ENCODE measurements at places on chromosomes 4 and X.

GRCh38 chr4:44415251-44415650, 33.4 kb downstream of the KCTD8 start:
- no peak for DNase-seq

GRCh38 chrX:2766906-2767305, 15.1 kb downstream of the XG start:
- DNase-seq = peak; percentile 15

GRCh38 chr4:55125087-55125721, at the start of gene KDR:
TSS of gene KDR (minus strand) at chr4:55125595. CDS start at chr4:55125293, 302 bp downstream.
- peak; percentile 46 for DNase-seq

GRCh38 chr4:69896530-69897116, 34.2 kb upstream of the CSN1S1 start:
- peak; percentile 11 for DNase-seq

- DNase-seq = peak; percentile 61
Observed at GRCh38 chrX:40245488-40246071, 147.8 kb upstream of the BCOR start.

- no peak for DNase-seq
Observed at GRCh38 chrX:101749436-101749835, 89.8 kb upstream of the ARMCX2 start.

GRCh38 chr4:62006108-62006507, 806.0 kb downstream of the ADGRL3 start:
- DNase-seq = no peak

DNA sequence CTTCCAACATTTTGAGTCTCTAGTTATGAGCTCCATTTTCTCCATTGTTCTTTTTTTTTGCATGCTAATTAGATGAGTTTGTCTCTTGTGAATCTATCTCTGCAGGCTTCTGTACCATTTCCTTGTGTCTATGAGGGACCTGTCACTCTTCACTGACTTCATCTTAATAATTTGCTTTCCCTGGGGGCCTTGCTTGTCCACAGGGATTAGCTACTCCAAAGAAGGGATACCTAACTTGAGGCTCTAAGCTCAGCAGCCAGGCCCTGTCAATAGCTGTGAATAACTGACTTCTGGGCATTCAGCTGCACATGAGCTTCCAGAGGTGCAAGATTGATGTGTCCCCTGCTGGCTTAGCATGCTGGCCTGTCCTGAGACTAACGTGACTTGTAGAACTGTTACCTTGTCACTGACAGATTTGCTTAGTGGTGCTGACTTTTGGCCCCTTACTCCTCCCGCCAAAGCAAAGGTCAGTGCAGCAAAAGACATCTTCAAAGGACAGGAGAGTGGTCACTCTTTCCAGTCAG, 124.6 kb downstream of the AFF2 start:
- DNase-seq = no peak

DNA sequence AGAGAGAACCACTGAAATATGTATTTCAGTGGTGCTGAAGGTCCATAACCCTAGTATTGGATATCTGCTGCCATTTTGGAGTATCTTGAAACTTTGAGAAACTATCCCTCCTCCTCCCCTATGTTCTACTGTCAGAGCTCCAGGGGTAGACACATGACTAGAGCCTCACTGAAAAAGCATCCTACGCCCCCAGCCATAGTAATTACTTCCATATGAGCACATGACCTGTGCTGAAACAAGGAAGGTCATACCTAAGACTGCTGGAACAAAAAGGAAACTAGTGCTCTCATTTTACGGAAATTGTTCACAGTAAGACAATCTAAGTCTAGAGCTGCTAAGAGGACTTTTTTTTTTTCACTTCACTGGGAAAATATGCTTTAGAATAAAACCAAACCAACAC, 42.0 kb upstream of the MAPK10 start:
- no peak for DNase-seq

GRCh38 chrX:12370497-12370986, 232.3 kb downstream of the FRMPD4 start:
- peak; percentile 43 for DNase-seq

DNA sequence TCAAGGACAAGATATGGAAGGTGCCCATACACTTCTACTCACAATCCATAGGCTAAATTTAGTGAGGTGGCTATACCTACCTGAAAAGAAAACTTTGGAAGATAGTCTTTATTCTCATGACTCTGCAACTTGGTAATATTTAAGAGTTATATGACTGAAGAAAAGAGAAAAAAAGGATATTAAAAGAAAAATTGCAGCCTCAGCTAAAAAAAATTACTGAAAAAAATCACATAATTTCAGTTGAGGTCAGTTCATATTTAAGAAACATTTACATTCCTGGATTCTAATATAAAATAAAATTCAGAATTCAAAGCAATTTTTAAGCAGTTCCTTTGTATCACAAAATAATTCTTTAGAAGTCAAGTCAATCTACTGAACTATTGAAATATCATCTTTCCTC, 166.5 kb downstream of the GABRG1 start:
- DNase-seq = no peak

GRCh38 chr4:85084371-85085094, 118.0 kb upstream of the WDFY3 start:
- peak; percentile 78 for DNase-seq

- DNase-seq = peak; percentile 43
Observed at GRCh38 chr4:26343038-26343398, 22.2 kb downstream of the RBPJ start.

GRCh38 chr4:74794382-74795010, at the start of gene BTC:
TSS of gene BTC (minus strand) at chr4:74794523. CDS start at chr4:74794325, 198 bp downstream.
- DNase-seq = peak; percentile 20

DNA sequence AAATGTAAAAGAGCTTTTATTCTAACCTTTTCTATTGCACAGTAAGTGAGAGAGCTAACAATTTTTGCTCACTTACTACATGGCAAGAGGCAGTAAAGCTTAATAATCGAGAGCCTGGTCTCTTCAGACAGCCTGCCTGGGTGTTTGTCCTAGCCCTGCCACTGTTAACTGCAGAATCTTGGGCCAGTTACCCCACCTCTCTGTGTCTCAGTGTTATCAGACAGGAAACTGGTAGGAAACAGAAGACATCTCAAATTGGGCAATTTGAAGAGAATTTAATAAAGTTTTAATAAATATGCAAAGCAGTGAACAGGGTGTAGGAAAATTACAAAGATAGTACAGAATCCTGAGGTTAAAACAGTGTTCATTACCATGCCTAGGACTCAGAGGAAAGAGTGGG, 13.4 kb downstream of the STAP1 start:
- no peak for DNase-seq

- DNase-seq = no peak
Observed at GRCh38 chr4:909131-909571, 23.0 kb downstream of the GAK start.

- peak; percentile 1 for DNase-seq
Observed at GRCh38 chr4:31461421-31461820, 741.3 kb downstream of the PCDH7 start.

DNA sequence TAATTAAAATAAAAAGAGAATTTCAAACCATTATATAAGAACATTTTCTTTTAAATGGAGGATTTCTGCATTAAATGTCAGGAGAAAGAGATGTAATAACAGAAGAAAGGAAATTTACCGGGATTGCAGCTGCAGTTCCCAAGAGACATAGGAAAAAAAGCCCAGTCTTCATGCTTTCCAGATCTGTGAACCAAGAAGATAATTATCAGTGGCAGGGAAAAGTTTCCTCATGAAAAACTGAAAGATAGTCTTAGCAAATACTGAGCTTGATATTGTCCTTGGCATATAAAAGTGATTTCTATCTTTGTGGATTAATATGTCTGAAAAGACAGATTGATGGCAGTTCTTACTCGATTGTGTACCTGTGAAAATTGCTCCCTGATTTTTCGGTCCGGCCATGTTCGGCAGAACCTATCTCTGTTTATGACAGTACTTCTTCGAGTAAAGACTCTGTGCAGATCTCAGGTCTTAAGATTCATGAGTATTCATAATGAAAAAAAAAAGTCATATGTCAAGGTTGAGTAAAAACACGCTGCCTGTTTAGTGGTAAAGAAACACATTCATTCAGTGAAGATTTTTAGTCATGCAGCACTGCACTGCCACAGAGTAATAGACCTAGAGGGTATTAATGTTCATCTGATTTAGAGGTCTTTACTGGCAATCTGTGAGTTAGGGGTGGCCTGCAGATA, 29.6 kb downstream of the SPARCL1 start:
- DNase-seq = no peak

DNA sequence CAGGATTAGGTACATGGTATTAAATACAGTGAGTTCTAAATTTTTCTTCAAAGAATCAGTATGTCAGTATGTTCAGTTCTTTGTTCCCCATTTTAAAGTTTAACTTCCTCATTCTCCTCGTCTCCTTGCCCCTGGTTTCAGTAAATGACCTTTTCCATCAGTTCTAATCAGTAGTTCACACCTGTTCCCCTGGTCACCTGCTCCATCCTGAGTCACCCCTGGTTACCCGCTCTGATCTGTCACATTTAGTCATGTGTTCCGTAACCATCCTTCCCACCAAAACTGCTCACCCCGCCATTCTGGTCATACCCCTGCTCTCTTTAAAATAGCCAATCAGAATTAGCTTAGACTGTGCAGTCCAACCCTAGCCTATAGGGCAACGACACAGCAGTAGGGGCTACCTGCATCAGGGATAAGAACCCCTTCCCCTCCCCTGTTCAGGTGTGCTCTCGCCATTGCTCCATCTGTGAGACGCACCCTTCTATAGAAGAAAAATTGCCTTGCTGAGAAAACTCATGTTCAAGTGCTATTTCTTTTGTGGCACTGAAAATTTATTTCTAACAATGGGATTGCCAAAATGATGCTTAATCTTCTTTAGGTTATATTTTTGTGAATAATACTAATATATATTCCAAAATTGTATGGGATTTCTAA, 181.3 kb downstream of the OR13H1 start:
- no peak for DNase-seq

- no peak for DNase-seq
Observed at GRCh38 chr4:41647383-41647782, 101.1 kb downstream of the PHOX2B start.

DNA sequence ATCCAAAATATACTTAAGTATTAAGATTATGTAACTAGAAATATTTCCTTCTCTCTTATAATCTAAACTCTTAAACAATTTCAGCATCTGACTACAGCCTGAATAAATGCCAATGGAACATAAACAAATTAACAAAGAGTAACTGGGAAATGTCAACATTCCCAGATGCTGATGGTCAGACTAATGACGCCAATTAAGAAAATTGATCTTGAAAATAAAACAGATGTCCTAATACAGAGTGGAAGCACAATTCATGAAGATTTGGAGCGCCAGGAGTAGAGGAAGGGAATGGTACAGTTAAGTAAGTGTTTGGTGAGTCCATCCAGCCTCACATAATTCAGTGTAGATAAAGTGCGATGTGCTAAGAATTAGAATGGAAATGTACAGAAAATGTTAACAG, 203.7 kb upstream of the NWD2 start:
- no peak for DNase-seq

DNA sequence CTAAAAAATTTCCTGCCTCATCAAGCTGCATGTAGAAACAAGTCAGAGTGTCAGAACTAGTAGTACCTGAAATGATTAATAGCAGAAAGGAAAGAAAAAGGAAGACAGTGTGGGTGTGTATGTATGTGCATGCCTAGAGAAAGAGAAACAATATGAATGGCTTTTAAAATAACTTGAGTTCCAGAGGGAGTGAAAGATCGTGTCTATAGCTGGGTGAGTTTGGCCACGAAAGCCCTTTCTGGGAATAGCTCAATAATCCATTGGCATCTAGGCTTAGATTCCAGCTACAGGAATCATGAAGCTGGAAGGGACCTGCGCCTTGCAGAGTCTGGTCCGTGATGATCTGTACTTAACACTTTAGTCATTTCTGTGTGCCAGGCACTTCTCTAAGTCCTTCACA, 195.6 kb downstream of the RAPGEF2 start:
- DNase-seq = peak; percentile 62

- DNase-seq = no peak
Observed at GRCh38 chrX:47956016-47956415, 47.8 kb downstream of the ZNF182 start.

- no peak for DNase-seq
Observed at GRCh38 chr4:8846046-8846720, 25.5 kb downstream of the HMX1 start.

GRCh38 chrX:83845397-83845796, 15.5 kb upstream of the CYLC1 start:
- DNase-seq = peak; percentile 7

- no peak for DNase-seq
Observed at GRCh38 chrX:39442332-39442731, 641.1 kb downstream of the MID1IP1 start.

- DNase-seq = peak; percentile 80
Observed at GRCh38 chr4:184472614-184473498, 1.5 kb downstream of the IRF2 start.

- no peak for DNase-seq
Observed at GRCh38 chr4:10144479-10144878, 27.9 kb upstream of the WDR1 start.

GRCh38 chr4:25807102-25807728, 55.6 kb downstream of the SEL1L3 start:
- peak; percentile 7 for DNase-seq

GRCh38 chr4:61192392-61192791, 7.7 kb upstream of the ADGRL3 start:
- DNase-seq = no peak

DNA sequence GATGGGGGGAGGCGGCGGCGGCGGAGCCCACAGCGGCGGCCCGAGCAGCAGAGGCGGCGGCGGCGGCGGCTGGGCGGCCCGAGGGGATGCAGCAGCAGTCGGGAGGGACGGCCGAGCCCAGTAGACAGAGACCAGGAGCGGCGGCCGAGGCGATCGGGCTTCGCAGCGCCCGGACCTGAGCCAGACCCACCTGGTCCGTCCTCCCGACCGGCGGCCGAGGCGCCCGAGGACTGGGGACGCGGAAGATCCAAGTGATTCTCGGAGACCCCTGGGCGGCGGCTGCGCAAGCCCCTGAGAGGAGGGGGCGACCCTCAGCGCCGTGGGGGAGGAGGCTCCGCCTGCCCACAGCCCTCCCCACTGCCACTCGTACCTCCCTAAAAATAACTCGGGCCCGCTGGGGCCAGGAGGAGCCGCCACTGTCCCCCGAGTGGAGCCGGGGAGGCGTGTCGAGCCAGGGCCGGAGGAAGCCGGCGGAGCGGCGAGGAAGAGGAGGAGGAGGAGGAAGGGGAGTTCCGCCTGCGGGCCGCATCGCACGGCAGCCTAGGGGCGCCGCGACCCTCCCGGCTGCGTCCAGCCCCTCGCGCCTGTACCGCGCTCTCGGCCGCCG, 608 bp downstream of the RAPGEF2 start:
- peak; percentile 54 for DNase-seq

GRCh38 chrX:132855780-132856341, 102.6 kb downstream of the HS6ST2 start:
- DNase-seq = no peak

DNA sequence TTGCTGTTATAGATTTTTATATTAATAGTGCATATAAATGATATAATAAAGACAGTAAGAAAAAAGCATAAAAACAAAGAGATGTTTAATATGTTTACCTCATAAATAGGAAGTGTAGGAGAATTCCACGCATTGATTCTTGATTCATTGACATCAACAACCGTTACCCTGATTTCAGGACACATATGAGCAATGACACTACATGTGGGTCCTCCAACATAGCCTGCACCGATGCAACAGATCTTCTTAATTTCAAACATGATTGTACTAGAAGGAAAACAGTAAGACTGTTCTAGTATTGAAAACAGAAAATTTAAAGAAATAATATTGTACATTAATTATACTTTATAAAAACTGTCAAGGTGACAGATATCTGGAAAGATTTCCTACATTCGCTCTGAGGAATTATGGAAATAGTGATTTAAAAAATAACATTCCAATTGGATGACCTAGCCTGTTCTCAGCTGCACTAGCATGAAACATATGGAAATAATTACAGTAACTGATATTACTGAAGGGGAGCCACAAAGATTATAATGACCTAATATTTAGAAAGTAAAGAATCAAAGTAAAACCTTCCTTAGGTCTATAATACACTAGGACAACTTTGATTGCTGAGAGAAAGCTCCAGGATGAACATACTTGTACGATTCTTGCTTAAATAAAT, 5.9 kb downstream of the UGDH start:
- no peak for DNase-seq

Measured in mesenchymal stem cell (in vitro differentiated cells and primary cell).